ENCODE measurements at places on chromosomes 7 and 10. TPM values are rescaled to one million over a fixed set of nuclear protein-coding genes. Genes with fewer than 3 reads are reported as not detected.

GRCh38 chr7:74253835-74254128 is 417 bp downstream of the RFC2 start:
- DNase-seq, result no peak

- DNase-seq, result no peak
Observed at GRCh38 chr10:112758961-112759360, 191.1 kb upstream of the TCF7L2 start.

- DNase-seq, result no peak
Observed at GRCh38 chr10:52215745-52216361, 98.2 kb upstream of the DKK1 start.

- DNase-seq, result no peak
Observed at GRCh38 chr10:95675403-95676116, 18.2 kb downstream of the TCTN3 start.

- no peak for DNase-seq
Observed at GRCh38 chr7:103795787-103796186, 193.7 kb downstream of the RELN start.

DNA sequence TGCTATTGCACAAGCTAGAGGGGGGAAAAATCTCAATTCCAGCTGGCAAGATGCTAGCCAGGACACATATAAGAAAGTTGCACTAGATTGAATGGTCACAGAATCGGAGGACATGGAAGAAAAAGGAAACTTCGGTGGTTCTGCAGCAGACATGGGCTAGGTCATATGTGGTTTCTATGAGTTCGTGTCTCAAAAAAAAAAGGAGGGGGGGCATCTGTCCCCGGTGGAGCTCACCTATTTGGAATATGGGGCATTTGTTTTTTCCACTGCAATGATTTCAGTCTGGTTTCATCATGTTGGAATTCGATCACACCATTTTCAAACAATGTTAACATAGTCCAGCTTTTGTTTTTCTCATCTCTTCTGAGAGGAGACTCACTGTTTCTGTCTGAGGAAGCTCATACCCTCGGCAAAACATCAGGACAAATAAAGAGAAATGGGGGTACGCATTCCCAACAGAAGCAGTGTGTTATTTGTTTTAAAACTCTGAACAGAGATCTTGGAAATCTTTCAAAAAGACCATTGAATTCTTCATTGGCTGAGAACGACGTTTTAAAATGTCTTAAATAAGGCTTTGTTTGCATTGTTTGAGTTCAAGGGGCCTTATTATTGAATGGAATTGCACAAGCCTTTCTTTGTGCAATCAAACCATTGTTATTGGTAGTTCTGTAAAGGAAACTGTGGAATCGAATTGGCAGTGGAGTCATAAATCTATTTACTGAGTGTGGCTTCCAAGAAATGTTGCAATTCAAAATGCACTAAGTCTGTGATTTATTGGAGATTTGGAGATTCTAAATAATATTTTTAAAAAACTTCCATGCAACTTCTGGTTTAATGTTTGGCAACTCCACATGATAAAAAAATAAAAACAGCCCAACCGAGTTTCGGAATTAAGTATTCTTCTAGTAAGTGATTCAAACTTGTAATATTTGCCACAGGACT is 173.2 kb downstream of the RTKN2 start:
- DNase-seq, result no peak

GRCh38 chr10:71964098-71964742 is at the start of gene CHST3:
TSS of gene CHST3 (plus strand) at chr10:71964395. CDS start at chr10:72005843, 41,448 bp downstream.
- DNase-seq, result no peak

GRCh38 chr7:132291481-132291880 is 284.8 kb downstream of the PLXNA4 start:
- no peak for DNase-seq

DNA sequence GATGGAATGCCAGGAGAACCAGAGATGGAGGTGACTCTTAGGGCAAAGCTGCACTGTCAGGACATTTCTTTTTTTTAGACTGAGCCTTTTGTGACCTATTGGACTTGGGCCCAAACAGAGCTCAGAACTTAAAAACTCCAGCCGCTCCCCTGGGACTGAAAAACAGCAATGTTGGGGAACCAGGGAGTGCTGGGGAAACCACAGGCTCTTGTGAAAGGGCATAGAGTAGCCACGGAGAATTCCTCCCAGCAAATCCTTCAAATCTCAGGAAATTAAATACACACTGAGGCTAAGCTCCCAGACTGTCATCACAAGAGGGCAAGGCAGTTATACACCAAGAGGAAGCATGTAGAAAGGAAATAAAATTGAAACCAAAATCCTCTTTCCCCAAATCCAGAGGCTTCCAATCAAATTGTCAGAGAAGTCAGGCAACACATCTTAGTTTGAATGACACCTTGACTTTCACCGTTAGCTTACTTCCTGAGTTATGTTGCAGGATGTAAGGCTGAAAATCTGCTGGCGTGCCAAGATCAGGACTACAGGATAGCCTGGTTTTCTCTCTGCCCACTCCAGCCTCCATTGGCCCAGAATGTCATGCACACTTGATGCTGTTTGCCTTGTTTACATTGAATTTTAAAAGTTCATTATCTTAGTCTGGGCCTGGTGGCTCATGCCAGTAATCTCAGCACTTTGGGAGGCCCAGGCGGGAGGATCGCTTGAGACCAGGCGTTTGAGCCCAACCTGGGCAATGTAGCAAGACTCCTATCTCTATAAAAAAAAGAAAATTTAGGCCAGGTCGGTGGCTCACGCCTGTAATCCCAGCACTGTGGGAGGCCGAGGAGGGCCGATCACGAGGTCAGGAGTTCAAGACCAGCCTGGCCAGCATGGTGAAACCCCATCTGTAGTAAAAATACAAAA is 2.6 kb upstream of the RFC2 start:
- no peak for DNase-seq

DNA sequence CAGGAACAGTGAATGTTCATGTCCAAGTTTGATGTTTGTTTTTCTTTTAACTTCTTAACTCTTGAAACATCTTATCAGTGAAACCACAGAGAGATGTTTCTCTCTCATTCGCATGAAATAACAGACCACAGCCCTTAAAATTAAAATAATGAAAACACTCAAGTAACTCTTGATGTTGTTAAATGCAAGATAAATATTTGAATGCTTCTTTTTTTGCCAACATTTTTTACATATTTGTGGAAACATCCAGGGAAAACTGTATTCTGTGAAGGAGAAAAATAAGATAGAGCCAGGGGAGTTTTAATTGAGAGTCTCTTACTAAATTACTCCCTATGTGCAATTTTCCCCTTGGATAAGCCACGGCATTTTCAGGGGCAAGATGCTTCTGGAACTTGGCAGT is 361.8 kb upstream of the MGMT start:
- no peak for DNase-seq

DNA sequence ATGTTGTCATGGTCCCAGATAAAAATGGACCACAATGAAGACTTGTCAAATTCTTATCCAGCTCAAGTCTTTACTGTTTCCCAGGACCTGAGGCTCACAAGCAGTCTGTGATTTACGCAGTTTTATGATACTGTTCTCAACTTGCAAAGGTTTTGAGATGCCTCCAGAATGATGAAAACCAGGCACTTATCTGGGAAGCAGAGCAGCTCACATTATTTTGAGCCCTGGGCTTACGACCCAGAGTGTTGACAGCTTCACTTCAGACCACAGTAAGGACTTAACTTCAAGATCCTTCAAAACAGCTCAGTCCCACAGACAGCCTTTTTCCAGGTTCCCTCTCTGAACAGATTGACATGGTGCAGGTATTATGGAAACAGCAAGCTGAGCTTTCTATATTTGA is 236.1 kb downstream of the RNLS start:
- DNase-seq, result no peak

DNA sequence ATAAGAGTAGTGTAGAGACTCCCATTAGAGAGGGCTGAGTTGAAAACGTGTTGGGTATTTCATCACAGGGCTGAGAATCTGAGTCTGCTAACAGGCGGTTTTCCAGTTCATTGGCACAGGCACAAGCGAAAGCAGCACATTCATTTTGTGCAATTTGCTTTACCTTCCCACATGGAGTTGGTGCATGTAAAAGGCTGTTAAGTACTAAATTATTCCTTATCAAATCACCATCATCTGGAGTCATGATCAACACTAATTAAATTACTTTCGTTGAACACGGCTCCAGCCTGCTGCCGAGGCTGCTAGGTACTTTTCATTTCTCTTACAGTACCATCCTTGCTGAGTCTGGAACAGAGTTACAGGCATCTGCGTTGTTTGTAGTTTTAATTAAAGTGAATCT is 43.8 kb downstream of the ETV1 start:
- no peak for DNase-seq

DNA sequence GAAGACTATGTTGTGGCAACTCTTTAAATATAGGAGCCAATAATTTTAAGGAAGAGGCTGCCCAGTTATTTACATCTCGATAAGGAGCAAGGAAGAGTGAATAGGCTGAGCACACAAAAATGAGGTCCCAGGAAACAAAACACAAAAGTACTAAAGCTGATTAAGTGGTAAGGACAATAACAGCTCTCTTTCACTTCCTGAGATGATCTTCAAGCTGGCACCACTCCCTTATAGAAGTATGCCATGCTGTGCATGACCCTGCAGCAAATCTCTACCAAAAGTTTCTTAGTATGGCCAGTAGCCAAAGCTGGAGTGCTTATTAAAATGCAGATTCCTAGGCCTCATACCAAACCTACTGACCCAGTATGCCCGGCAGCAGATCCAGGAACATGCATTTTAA is 39.7 kb downstream of the CADPS2 start:
- DNase-seq, result no peak

- no peak for DNase-seq
Observed at GRCh38 chr10:70169649-70170364, 507 bp downstream of the SAR1A start.

GRCh38 chr10:106392778-106393177 is 771.7 kb downstream of the SORCS1 start:
- DNase-seq, result no peak

DNA sequence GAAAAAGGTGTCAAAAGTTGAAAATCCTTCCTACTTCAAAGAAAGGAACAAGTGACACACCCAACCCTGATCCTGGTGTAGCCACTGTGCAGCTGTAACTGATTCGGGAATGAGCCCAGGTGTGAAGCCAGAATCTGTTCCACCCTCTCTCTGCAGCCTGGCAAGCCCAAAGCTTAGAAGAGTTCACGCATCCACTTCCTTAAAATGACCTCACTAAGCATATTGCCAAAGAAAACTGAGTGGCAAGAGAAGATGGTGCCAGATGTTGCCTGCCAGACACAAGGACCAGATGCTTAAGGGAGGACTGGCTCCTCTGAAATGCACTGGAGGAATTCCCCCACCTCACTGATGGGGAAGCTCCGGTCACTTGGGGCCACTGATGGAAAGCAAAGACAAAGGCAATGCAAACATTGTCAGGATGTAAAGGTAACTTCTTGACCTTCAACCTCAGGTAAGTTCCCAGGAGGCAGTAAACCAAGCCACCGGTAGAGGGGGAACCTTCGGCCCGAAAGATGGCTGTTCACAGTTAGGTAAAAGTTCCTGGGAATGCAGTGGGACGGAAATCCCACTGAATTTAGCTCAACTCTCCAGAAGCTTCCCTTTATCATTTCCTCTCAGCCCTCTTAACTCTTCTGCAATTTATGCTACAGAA is 554.9 kb downstream of the KCNMA1 start:
- DNase-seq, result no peak

DNA sequence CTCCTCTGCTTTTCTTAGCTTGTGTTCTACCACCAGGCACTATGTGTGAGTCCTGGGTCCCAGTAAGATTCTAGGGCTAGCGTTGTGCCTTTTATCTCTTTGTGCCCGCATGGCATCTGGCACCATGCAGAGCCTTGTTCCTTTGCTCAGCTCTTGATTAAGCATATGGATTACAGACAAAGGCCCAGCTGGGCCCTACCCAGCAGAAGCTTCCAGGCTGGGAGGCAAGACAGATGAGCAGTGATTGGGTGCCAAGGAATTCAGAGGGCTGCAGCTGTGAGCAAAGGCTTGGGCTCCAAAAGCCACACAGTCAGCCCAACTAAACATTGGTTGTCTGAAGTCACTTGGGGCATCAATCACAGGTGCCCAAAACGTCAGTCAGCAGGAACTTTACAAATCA is 2.0 kb downstream of the ACSM6 start:
- no peak for DNase-seq

GRCh38 chr10:45220931-45221330 is 94.5 kb downstream of the OR13A1 start:
- no peak for DNase-seq

- DNase-seq, result no peak
Observed at GRCh38 chr10:7625836-7626235, 40.9 kb downstream of the ITIH5 start.

DNA sequence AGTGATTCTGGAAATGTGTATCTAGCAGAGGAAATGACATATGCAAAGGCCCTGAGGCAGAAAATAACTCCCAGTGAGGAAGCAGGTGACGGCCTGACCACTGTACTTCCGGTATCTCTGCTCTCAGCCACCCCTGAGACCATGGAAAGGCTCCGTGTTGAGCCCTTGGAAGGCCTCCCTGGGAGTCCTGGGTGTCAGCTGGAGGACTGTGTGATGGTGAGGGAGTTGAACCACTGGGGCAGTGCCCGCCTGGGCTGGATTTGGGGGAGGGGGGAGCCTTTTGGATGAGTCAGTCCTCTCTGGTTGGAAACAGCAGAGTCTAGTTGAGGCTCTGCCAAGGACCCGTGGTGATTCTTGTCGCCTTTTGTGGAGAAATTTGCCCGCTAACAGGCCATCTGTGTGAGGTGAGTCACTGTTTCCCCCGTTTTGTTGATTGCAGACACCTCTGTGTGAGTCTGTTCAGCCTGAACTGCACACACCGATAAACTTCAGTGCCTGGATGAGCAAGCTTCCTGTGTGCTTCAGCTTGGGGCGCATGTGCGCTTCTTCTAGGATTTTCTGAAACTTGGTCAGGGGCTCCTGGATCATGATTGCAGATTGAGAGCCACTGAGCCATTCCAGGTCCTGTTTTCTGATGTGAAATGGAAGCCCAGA is 98.6 kb downstream of the GRK5 start:
- DNase-seq, result no peak

DPP6 gene
- polyA plus RNA-seq, result 46.8 TPM

MEOX2 gene
- 2.1 TPM for polyA plus RNA-seq

CLDN3 gene
- polyA plus RNA-seq, result 31.7 TPM

FIGNL1 gene
- 25.8 TPM for polyA plus RNA-seq

MYO1G gene
- 0.51 TPM for polyA plus RNA-seq

FRMPD2 gene
- 0.72 TPM for polyA plus RNA-seq

ZNF804B gene
- 0.28 TPM for polyA plus RNA-seq

CFAP58 gene
- 0.27 TPM for polyA plus RNA-seq

GIMAP7 gene
- 19.2 TPM for polyA plus RNA-seq

PDE1C gene
- 4.8 TPM for polyA plus RNA-seq

CCDC136 gene
- 10.3 TPM for polyA plus RNA-seq
